HCT116 (cell line): ENCODE measurements at places on chromosomes 11 and 22. TPM values are rescaled to one million over a fixed set of nuclear protein-coding genes. Genes with fewer than 3 reads are reported as not detected.

- no peak for DNase-seq
Measured at GRCh38 chr11:77106321-77106720, 3.7 kb downstream of the OMP start.

GRCh38 chr11:2096919-2097301 lies 42.3 kb downstream of the IGF2 start:
- DNase-seq: no peak

- no peak for DNase-seq
Measured at GRCh38 chr11:65640483-65641296, 2.8 kb downstream of the SIPA1 start.

- no peak for DNase-seq
Measured at GRCh38 chr11:45879803-45880686, 5.4 kb upstream of the MAPK8IP1 start.

GRCh38 chr11:44275961-44276550 lies 33.9 kb downstream of the ALX4 start:
- DNase-seq: no peak

- DNase-seq: no peak
Measured at GRCh38 chr11:665704-666281, 28.7 kb downstream of the DRD4 start.

Gene B3GAT1
- not detected for total RNA-seq

Gene GGT5
- 0.57 TPM for total RNA-seq

Gene FAM83F
- total RNA-seq: 24.5 TPM

Gene MYBPC3
- 0.25 TPM for total RNA-seq

Gene DRD2
- total RNA-seq: not detected

Gene SHANK3
- total RNA-seq: 16.0 TPM

Gene NCR3LG1
- total RNA-seq: 1.5 TPM

Gene SYCE3
- total RNA-seq: not detected

Gene CBX7
- 20.1 TPM for total RNA-seq
